Testis (tissue), 5 donors: ENCODE measurements at places on chromosomes 1 and 21. TPM values are rescaled to one million over a fixed set of nuclear protein-coding genes. Genes with fewer than 3 reads are reported as not detected.

- no peak overlapping the region for H3K27ac ChIP-seq
- DNase-seq = no peak
- no peaks in the 10 kb centered on the region for H3K4me1 ChIP-seq
These were observed 130.1 kb downstream of the HMCN1 start for GRCh38 chr1:185864331-185864730.

- DNase-seq = no peak
- no peak overlapping the region for H3K4me3 ChIP-seq
- no peaks in the 10 kb centered on the region for H3K36me3 ChIP-seq
- no peaks in the 10 kb centered on the region for H3K27me3 ChIP-seq
These were observed 281.1 kb downstream of the NPHP4 start for GRCh38 chr1:5711079-5711478.

GRCh38 chr21:44377201-44377921, 23.9 kb downstream of the TRPM2 start:
- no peaks in the 10 kb centered on the region for H3K27me3 ChIP-seq
- H3K27ac ChIP-seq = no peak overlapping the region
- no peaks in the 10 kb centered on the region for H3K4me1 ChIP-seq
- peak; percentile 6 for DNase-seq
- no peaks in the 10 kb centered on the region for H3K36me3 ChIP-seq
- H3K4me3 ChIP-seq = no peak overlapping the region

DNA sequence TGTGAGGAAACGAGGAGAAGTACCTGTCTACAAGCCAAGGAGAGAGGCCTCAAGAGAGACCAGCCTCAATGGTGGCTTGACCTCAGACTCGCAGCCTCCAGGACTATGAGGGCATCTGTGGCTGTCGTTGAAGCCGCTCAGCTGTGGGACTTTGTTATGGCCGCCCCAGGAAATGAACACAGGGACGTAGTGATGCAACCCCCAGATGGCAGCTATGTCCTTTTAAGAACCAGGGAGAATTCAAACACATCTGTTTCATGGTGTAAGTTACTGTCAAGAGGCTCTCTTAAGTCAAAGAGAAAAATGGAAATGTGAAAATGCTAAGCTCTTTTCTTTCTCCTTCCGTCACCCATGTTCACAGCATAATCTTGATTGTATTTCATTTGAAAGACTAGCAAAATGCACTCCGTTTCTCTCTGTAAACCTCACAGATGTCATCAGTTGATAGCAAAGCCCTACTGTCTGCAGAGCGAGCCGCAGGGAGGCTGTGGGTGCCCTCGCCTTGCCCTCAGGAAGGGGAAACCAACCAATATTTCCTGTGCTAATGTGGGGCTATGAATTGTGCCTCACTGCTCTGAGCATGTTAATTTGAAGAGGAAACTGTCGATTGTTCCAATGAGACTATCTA, 21.3 kb downstream of the UBASH3A start:
- no peak for DNase-seq
- H3K4me1 ChIP-seq = no peaks in the 10 kb centered on the region
- H3K27ac ChIP-seq = no peak overlapping the region
- no peaks in the 10 kb centered on the region for H3K36me3 ChIP-seq
- H3K4me3 ChIP-seq = no peak overlapping the region

- no peak for DNase-seq
- H3K27ac ChIP-seq = no peak overlapping the region
- H3K4me3 ChIP-seq = no peak overlapping the region
- H3K4me1 ChIP-seq = peaks cover 10% of the 10 kb centered on the region
- no peaks in the 10 kb centered on the region for H3K27me3 ChIP-seq
- H3K36me3 ChIP-seq = no peaks in the 10 kb centered on the region
These were observed 13.2 kb upstream of the UBE4B start for GRCh38 chr1:10019561-10019960.

DNA sequence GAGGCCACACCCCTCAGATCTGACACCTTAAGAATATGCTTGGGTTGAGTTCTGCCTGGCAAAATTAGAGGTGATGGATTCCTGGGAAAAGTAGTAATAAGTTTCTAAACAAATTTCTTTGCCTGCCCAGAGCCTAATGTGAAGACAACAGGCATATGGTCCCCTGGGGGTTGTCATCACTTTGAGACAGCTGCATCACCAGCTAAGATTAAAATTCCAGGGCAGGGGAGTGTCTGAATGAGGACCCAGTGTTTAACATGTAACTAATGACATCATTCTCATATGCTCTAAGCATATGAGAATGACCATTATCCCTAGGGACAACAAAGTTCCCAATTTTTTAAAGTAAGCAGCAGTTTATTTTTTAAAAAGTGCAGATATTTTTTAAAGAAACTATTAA, 432.2 kb downstream of the PCP4 start:
- no peaks in the 10 kb centered on the region for H3K27me3 ChIP-seq
- H3K27ac ChIP-seq = no peak overlapping the region
- H3K4me3 ChIP-seq = no peak overlapping the region
- no peaks in the 10 kb centered on the region for H3K4me1 ChIP-seq
- no peaks in the 10 kb centered on the region for H3K36me3 ChIP-seq

GRCh38 chr1:226201029-226201593, 14.6 kb upstream of the ACBD3 start:
- no peak overlapping the region for H3K4me3 ChIP-seq
- no peaks in the 10 kb centered on the region for H3K27me3 ChIP-seq
- no peaks in the 10 kb centered on the region for H3K4me1 ChIP-seq
- no peak overlapping the region for H3K27ac ChIP-seq
- H3K36me3 ChIP-seq = no peaks in the 10 kb centered on the region
- no peak for DNase-seq

- no peaks in the 10 kb centered on the region for H3K27me3 ChIP-seq
- no peak overlapping the region for H3K4me3 ChIP-seq
These were observed 250.0 kb upstream of the NFIA start for GRCh38 chr1:60832367-60832766.

GRCh38 chr1:50454911-50455310, 31.7 kb upstream of the DMRTA2 start:
- DNase-seq = no peak
- no peak overlapping the region for H3K4me3 ChIP-seq
- H3K27ac ChIP-seq = no peak overlapping the region
- H3K36me3 ChIP-seq = no peaks in the 10 kb centered on the region
- no peaks in the 10 kb centered on the region for H3K4me1 ChIP-seq
- no peaks in the 10 kb centered on the region for H3K27me3 ChIP-seq

DNA sequence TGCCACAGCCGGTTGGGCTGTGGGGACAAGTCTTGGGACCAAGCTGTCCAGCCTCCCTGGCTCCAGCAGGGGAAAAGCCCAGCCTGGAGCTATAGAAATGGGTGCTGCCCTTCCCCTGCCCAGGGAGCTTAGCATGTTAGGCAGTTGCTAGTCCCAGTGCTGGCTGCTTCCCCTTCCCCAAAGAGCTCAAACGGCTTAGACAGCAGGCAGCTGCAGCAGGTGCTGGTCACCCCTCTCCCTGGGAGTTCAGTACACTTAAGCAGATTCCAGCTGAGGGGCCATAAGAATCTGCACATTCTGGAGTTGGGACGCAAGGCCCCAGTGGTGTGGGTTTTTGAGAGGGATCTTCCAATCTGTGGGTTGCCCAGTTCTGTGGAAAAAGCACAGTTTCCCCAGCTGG, 11.1 kb upstream of the REG4 start:
- no peaks in the 10 kb centered on the region for H3K27me3 ChIP-seq
- no peak for DNase-seq
- H3K27ac ChIP-seq = no peak overlapping the region
- H3K36me3 ChIP-seq = no peaks in the 10 kb centered on the region

GRCh38 chr1:224499204-224499603, 64.6 kb upstream of the WDR26 start:
- no peak overlapping the region for H3K27ac ChIP-seq
- H3K4me1 ChIP-seq = peaks cover 58% of the 10 kb centered on the region
- H3K27me3 ChIP-seq = no peaks in the 10 kb centered on the region
- H3K36me3 ChIP-seq = no peaks in the 10 kb centered on the region

- DNase-seq = no peak
- H3K4me1 ChIP-seq = no peaks in the 10 kb centered on the region
- no peaks in the 10 kb centered on the region for H3K27me3 ChIP-seq
- H3K4me3 ChIP-seq = no peak overlapping the region
- H3K27ac ChIP-seq = no peak overlapping the region
These were observed 3.6 kb downstream of the MYOG start for GRCh38 chr1:203082231-203082505.

GRCh38 chr1:206833106-206833680, 32.2 kb upstream of the IL20 start:
- no peaks in the 10 kb centered on the region for H3K36me3 ChIP-seq
- H3K27ac ChIP-seq = no peak overlapping the region
- no peaks in the 10 kb centered on the region for H3K27me3 ChIP-seq

MATN1 gene
- polyA plus RNA-seq = 0.32 TPM

LRRN2 gene
- polyA plus RNA-seq = 16.7 TPM
